ENCODE measurements at places on chromosomes 11 and 22. TPM values are rescaled to one million over a fixed set of nuclear protein-coding genes. Genes with fewer than 3 reads are reported as not detected.

OR4C5 gene
- total RNA-seq: not detected

MS4A4A gene
- total RNA-seq: not detected

ANO5 gene
- not detected for total RNA-seq

RNF169 gene
- 12.3 TPM for total RNA-seq

APOL5 gene
- not detected for total RNA-seq

MPZL2 gene
- total RNA-seq: 6.1 TPM

EIF3D gene
- 338 TPM for total RNA-seq

All from activated CD8-positive, alpha-beta memory T cell treated with anti-CD3 and anti-CD28 coated beads for 36 hours (primary cell).